ENCODE measurements at places on chromosomes 7 and 10.

DNA sequence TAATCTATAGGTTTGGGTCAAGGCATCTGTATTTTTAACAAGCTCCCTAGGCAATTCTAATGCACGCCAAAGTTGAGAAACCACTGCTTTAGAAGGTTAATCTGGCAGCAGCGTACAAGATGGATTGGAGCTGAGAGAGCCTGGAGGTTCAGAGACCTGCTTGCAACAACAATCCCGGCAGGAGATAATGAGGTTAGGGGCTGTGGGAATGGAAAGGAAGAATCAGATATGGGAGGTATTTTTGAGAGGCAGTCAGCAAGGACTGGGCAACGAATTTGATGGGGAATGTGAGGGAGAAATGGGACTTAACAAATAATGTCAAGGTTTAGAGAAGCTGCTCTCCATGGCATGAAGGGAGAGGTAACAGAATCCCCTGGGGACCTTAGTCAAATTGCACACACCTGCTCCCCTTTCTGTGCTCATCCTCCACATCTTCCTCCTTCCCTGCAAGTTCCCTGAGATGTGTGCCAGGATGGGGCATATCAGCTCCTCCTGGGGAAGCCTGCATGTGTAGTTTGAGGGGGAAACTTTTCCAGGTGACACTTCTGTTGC lies 731.0 kb upstream of the GALNT17 start:
- no peak for DNase-seq

DNA sequence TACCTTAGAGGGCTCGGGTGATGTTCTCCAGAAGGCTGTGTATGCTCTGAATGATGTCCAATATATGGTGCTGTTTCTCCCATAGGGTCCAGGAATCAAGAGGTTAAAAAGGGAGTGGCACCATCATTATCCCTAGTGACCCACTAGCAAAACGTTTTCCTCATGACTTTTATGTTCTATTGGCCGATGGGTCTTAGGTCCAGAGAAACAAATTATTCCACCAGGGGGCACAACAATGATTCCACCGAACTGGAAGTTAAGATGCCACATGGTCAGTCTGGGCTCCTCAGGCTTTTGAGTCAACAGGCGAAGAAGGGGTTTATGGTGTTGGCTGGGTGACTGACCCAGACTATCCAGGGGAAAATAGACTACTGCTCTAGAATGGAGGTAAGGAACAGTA lies 256.1 kb downstream of the COBL start:
- DNase-seq: no peak

- DNase-seq: no peak
These were observed 97.5 kb downstream of the SKIDA1 start for GRCh38 chr10:21427804-21428481.

- no peak for DNase-seq
These were observed 10.7 kb downstream of the IKZF5 start for GRCh38 chr10:122997864-122998263.

GRCh38 chr10:16992611-16993119 lies 136.9 kb downstream of the CUBN start:
- DNase-seq: no peak

GRCh38 chr10:36007369-36007768 lies 365.3 kb upstream of the FZD8 start:
- DNase-seq: no peak

DNA sequence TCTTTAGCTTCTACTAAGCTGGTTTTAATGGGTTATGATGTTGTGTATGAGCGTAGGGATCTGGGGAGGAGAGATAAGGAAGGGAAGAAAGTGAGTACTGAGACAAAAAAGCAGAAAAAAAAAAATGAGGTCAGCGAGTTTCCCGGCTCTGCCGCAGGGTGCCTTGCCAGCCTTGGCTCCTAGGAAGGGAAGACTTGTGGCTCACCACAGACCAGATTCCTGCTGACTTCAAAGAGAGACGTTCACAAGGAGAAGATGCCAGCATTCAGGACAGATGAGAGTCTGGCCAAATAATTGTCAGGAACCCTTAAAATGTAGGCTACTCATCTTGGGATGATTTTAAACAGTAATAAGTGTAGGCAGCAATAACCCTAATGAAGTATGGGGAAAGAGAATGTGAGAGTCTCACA lies 11.4 kb upstream of the FAS start:
- peak; percentile 83 for DNase-seq

DNA sequence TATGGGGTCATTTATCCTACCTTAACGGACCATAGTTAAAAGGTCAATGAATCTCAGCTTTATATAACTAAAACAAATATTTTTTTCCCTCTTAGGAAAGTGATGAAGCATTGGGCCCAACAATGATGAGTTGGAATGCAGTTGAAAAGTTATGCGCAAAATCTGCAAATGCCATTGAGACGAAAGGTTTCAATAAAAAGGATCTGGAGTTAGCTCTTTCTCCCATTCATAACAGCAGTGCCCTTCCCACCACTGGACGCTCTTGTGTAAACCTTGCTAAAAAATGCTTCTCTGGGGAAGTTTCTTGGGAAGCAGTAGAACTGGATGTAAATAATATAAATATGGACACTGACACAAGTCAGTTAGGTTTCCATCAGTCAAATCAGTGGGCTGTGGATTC lies 14.7 kb downstream of the MASTL start:
- no peak for DNase-seq

GRCh38 chr10:129536336-129536735 lies 69.3 kb downstream of the MGMT start:
- no peak for DNase-seq

DNA sequence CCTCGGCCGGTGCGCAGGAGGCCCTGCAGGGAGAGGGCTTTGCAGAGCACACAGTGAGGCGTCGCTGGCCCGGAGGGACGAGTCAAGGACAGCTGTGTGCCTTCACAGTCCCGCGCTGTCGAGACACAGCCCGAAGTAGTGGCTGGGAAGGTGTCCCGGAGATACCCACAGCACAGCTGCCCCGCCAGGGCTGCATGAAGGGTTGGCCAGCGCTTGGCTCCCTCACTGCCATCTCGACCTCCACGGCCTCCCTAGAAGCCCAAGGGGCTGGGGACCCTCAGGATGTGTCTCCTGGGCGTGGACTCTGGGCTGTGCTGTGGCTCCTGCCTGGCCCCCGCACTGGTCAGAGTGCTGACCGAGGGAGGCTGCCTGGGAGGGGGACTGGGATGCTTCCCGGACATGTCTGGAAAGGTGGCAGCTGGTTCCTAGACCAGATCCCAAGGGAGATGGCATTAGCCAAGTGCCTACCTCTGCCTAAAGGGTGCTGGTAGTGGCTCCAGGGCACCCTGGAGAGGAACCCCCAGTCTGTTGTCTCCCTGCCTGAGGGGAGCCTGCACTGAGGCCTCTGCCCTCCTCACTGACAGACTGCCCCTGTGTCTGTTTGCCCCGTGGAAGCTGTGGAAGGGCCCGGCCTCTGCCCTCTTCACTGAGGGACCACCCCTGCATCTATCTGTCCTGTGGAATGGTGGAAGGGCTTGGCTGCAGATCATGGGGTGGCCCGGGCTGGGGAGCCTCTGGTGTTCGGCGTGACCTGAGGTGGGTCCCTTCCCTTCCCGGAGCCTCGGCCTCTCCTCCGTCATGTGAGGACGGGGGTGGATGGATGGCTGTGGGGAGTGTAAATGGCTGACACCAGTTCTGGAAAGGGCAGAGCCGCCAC lies 5.8 kb downstream of the ELFN1 start:
- DNase-seq: no peak

DNA sequence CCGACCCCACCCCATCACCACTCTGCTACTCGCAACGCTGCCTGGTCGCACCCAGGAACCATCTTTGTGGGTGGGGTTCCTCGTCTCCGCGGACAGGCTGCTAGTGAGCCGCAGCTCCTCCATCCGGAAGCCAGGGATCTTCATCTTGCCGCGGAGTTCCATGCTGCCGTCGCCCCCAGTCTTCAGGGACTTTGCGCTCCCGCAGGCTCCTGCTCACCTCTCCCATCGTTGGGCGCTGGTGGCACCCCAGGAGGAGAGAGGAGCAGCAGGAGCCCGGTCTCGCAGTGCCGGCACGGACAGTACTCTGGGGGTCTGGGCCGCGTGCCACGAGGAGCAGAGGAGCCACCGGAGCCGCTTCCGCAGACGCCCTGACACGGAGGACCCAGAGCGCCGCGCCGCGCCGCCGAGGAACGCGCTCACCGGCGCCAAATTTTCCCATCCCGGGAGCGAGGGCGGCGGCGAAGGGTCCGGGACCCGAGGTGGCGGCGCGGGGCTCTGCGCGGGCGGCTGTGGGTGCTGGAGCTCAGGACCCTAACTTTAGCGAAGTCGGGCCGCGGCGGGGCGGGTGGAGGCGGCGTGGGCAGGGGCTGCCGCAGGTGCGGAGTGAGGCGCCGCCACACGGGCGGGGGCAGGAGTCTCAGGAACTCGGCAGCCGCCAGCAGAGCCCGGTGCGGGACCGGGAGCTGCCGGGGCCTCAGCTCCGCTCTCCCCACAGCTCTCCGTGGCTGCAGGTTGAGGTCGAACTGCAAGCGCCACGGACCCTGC lies 750.1 kb upstream of the SORCS1 start:
- DNase-seq: no peak

DNA sequence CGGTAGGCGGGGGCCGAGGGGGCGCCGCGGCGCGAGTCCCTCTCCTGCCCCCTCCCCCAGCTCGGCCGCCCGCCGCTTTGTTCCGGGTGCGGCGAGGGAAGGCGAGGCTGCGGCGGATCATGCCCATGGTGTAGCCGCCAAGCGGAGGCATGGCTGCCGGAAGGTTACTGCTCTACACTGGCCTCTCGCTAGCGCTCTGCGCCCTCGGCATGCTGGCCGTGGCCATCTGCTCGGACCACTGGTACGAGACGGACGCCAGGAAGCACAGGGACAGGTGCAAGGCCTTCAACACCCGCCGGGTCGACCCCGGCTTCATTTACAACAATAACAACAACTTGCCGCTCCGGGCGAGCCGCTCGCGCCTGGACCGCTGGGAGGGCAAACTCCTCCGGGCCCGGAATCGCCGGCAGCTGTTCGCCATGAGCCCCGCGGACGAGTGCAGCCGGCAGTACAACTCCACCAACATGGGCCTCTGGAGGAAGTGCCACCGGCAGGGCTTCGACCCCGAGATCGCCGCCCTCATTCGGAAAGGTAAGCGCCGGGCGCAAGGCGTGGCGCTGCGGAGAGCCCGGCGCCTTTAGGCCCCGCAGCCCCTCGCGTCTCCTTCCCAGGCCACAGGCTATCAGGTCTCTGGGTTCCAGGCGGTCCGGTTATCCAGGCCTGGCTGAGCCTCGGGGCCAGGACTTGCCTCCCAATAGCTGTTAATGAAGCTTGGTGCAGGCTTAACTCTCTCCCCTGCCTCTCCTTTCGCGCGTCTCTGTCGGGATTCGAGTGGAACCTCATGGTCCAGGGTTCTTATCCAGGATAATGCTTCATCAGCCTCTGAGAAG lies 513 bp downstream of the TMEM178B start:
- peak; percentile 37 for DNase-seq

GRCh38 chr7:18890134-18890533 lies 227.3 kb downstream of the TWIST1 start:
- peak; percentile 81 for DNase-seq

- no peak for DNase-seq
These were observed 60.9 kb downstream of the RBM20 start for GRCh38 chr10:110704906-110705476.

DNA sequence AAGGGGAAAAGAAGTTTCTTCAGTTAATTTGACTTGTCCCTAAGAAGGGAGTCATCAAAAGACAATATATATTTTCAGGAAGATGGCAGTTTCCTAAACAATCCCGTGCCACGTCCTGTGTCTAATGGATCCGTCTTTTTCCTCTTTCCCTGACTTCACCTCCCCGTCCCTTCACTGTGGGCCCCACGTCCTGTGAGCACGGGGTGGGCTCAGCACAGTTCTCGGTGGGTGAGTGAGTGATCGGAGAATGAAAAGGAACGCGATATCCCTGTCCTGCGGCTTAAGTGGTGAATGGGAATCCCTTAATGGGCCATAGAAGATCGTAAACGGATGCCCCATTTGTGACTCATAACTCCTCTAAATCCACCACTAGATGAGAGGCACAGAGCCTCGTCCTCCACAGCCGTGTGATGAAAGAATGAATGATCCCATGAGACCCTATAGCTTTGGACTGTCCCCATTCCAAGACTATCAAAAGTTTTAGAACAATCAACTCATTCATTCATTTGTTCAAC lies 63.5 kb upstream of the PITRM1 start:
- no peak for DNase-seq

- DNase-seq: no peak
These were observed 18.5 kb upstream of the NODAL start for GRCh38 chr10:70459774-70460490.

DNA sequence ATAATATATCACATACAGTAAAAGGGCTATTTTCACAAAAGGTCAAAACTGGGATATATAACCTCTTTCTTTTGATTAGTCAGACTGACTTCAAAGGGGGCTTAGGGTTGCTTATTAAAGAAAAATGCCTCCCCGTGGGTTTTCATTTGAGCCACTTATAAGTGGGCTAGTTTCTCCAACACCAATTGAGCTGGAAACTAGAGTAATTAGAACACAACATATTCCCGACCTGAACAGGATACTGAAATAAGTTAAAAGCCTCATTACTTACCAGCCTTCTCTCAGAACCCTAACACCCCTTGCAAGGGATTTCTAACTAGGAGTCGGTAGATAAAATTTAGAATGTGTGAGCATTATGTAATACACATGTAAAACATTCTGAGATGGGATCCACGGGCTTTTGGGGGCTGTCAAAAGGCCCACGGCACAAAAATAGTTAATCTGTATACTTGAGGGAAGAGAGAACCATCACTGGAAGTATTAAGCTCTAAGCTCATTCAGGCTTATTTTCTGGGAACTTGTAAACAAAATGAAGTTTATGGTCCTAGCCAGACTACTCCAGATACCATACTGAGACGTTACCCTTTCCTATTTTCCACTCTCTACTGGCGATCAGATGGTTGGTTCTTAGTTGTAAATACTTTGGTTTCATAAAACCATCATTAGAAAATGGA lies 29.3 kb upstream of the KMT2E start:
- DNase-seq: no peak

DNA sequence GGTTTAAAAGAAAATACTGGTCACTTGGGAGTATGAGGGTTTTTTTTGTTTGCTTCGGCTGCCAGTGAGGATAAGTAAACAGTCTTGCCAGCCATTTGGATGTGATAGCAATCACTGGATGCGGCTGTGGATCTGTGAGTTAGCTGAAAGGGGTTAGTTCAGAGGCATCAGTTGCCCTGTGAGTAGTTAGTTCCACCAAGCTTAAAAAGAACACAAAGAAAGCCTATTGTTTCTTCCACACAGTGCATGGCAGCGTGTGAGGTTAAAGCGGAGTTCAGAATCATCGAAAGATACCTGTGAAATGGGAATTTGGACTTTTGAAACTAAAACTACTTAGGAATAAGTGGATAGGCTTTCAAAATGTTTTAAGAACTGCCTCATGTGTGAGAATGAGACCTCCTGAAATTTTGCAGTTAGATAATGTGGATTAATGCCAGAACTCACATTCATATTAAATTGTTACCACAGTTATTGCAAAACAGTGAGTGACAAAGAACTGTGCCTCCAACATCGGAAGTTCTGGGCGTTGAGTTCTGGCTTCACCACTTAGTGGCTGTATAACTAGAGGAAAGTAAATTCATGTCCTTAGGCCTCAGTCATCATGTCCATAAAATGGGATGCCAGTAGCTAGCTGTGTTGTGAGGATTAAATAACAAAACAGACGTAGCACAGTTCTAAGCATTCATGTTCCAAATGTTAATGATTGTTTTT lies 31.3 kb downstream of the KIAA1217 start:
- no peak for DNase-seq
